Activated T-cell treated with anti-CD3 and anti-CD28 coated beads for 1 hour (primary cell): ENCODE measurements at places on chromosomes 2 and 18.

DNA sequence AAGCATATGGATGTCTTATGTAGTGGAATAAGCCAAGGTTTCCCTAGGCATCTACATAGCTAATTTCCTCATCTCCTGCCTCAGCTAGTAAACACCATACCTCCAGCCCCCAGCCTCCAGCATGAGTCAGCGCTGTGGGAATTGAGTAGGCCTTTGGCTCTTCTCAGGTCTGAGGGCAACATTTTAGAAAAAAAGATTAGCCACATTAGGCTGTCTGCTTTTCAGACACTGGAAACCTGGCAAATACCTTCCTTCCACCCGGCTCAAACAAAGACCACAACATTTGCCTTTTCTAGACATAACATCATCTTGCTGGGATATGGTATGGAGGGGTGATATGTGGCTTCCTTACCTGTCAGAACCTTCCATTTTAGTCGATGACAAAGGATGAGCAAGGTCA is 6.1 kb upstream of the CCDC195 start:
- DNase-seq: no peak

DNA sequence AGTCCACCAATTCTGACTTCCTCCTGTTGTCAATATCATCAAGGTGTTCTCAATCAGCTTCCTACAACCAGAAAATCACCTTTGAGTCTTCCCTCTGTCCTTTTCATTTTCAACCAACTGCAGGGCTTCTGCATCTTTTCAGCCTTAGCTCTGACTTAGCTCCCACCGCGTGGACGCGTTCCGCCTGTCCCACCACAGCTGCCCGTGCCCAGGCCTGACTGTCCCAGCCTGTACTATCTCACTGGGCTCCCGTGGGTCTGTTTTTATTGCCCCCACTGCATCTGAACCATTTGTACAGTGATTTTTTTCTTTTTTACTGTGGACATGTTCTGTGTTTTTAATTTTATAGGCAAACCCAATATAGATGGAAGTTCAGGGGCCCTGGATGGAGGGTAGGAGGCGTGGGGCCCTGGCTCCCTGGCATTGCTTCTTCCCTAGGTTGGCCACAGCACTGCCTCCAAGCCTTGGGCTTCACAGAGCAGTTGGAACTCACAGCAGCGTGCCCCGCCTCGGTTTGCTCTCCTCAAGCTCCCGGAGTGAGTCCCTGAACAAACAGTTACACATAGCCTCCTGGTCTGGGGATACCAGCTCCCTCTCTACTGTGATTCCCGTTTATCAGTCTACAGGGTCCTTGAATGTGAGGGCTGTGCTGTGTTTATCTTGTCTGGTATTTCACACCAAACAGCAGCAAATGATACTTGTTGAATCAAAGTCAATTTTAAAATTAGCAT is 280.6 kb upstream of the PXDN start:
- no peak for DNase-seq

GRCh38 chr18:8770657-8771056 is 65.3 kb downstream of the MTCL1 start:
- no peak for DNase-seq

- DNase-seq: no peak
These were observed 148.1 kb upstream of the RPRM start for GRCh38 chr2:153626676-153627075.

DNA sequence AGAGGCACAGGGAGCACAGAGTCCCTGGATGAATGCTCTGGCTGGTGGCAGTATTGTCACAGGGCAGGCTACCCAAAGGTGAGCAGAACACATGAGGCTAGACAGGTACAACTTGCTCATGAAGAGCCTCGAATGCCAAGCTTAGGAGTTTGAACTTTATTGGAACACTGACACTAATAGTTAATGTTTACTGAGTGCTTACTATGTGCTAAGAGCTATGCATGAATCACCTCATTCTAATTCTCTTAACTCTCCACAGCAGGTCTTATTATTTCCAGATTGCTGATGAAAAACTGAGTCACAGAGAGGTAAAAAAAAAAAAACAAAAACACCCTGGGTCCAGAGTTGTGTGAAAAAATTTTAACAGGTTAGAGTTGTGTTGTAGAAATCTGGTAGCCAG is 6.1 kb upstream of the EMX1 start:
- no peak for DNase-seq

GRCh38 chr2:95361216-95361980 is 41.1 kb upstream of the FAHD2A start:
- no peak for DNase-seq

DNA sequence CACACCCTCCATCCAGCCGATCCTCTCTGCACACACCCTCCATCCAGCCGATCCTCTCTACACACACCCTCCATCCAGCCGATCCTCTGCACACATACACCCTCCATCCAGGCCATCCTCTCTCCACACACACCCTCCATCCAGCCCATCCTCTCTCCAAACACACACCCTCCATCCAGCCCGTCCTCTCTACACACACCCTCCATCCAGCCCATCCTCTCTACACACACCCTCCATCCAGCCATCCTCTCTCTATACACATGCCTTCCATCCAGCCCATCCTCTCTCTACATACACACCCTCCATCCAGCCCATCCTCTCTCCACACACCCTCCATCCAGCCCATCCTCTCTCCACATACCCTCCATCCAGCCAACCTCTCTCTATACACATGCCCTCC is 83.1 kb downstream of the EIPR1 start:
- no peak for DNase-seq

DNA sequence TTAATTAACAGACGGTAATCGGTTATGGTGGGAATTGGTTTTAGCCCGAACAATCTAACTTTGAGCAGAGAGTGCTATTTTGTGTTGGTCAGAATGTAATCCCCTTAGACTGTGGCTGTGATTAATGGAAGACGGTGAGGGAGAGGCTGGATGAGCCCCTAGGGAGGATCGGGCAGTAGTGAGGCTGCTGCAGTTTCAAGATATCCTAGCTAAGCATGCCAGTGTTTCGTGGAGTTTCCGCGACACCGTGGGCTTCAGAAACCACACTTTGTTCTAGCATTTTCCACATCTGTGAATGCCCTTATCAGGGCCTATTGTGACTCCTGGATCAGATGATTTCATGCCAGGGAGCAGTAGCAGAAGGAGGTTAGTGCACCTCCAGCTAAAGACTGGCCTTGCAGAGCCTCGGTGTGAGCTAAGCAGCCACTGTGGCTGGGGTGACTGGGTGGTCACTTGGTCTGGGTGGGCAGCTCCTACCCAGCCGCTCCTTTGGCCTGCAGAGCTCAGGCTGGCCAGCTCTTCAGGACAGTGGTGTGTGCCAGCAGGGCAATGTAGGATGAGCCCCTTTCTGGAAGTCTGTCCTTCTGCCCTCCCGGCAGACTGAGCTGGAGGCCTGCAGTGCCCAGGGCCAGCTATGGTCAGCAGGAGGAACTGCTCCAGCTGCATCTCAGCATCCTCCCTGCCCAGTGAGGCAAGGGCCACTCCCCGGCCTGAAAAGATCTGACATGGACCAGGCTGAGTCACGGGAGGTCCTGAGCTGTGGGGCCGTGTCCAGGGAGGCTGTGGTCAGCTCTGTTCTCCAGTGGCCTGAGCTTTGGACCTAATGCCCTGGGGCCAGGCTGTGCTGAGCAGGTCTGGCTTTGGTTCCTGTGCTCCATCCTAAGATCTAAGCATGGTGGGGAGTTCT is 142.6 kb upstream of the GPC1 start:
- no peak for DNase-seq

DNA sequence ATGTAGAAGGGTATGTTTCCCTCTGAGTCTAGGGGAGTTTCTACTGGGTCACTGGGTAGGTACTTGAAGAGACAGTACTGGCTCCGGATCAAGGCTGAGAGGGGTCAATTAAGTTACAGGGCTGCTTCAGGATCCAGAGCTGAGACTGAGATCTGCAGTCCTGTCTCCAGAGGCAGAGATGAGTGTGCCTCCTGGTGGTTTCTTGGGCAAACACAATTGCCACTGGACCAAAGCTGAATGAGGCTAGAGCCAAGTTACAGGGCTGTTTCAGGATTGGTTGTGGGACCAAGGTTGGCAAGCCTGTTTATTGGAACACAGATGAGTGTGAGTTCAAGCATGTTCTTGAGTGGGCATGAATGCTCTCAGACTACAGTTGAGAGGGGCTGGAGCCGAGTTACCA is 157.9 kb downstream of the ADCYAP1 start:
- DNase-seq: no peak

DNA sequence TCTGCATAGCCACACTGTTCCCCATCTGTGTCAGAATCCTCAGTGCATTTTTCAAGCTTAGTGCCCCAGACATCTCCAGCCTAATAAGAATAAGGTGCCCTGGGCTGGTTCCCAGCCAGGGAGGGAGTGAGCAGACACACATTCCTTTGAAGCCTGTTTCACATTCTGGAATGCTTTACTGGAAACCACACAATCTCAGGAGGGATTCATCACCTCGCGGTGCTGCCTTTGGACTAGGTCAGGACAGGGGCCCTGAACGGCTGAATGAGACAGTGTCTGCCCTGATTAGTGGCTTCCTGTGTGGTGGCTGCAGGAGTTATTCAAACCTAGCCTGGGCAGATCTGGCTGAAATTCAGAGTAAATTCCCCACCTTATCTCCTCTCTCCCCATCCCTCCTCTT is 108.0 kb upstream of the LDAH start:
- DNase-seq: no peak

DNA sequence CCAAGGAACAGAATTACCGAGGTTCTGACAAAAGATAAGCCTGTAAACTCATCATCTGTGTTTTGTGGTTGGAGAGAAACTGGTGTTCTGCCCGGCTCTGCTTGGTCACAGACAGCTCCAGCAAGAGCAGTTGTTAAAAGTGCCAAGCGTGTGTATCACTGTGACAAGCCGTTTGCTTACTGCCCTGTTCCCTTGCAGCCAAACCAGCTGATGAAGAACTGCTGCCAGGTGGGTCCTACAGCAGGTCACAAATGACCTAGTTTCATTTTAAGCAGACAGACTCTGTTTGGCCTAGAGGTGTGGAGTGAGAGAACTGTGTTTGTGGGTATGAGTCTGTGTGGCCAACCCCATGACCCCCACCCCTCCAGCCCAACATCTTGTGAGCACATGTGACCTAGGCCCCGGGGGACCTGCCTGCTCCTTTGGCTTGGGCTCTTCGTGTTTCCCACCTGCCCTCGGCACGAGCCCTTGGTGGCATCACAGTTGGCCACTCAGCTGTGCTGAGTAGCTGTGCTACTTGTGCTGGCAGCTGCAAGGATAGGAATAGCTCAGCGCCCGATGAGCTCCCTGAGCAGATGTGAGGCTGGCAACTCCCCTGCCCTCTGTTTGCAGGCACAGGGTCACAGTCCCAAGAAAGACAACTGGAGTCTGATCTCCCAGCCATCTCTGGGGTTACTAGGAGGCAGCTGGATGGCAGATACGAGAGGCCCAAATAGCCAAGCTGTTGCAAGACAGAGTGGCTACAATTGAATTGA is 9.7 kb downstream of the OXER1 start:
- DNase-seq: no peak

DNA sequence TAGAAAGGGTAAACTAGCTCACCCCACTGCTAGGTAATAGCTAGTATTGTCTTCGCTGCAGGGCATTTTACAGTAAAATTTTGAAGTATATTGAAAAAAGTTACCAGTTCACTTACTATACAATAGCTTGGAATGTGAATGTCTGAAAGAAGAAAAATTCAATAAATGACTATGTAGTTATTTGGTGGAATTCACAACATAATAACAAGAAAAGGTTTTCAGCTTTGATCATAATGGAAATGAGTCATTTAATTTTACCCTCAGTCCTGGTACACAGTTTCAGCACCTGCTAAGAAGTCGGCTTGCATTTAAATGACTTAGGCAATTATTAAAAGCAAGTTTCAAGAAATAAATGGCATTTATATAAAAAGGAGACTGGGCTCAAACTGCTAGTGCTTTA is 90.4 kb downstream of the NUP35 start:
- DNase-seq: no peak

DNA sequence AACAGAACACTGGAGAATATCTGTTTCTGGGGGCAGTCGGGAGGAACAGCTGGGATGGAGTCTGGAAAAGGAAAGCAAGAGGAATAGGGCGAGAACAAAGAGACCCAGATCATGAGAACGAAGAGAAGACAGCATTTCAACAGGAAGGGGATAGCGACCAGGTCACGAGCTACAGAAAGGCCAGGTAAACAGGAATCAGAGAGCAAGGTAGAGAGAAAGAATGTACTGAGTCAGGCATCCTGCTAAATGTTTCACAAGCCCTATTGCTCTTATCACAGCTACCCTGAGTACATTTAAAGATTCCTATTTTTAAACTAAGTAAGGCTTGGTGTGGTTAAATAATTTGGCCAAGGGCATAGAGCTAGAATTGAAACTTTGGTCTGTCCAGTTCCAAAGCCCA is 254.9 kb upstream of the RAB12 start:
- no peak for DNase-seq

- no peak for DNase-seq
These were observed 25.8 kb downstream of the CIB4 start for GRCh38 chr2:26615336-26615859.

GRCh38 chr2:203656522-203657287 is 49.7 kb upstream of the CD28 start:
- DNase-seq: no peak

GRCh38 chr18:8107426-8107825 is 501.8 kb upstream of the RAB12 start:
- DNase-seq: no peak

GRCh38 chr18:6370886-6371635 is 43.6 kb downstream of the L3MBTL4 start:
- DNase-seq: no peak

DNA sequence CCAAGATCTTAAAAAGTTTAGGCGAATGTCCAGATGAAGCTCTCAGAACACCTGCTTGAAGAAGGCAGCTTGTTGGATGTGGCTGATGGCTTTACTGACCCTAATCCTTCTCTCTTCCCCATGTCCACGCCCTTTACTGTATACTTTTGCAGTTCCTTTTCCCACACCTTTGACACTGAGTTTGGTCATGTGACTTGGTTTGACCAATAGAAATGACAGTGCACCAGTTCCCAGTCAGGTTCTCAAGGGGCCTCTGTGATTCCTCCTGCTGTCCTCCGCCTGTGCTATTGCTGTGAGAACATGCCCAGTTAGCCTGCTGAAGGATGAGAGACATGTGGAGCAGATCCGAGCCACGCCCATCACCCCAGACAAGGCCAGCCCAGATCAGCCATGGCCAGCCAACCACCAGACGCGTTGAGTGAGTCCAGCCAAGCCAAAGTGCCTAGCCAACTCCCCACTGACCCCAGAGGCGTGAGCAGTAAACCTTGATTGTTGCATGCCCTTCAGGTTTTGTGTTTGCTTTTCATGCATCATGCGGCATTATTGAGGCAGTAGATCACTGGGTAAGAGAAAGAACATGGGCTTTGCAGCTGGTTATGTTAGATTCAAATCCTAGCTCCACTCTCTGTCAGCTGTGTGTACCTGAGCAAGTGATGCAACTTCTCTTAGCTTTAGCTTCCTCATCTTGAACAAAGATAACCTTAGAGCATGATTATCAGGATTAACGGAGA is 258.0 kb upstream of the SIX2 start:
- DNase-seq: no peak

GRCh38 chr2:191304939-191305875 is 60.0 kb downstream of the MYO1B start:
- no peak for DNase-seq
